ENCODE measurements at places on chromosomes 6 and 20.
A peak's percentile ranks its signal among the peaks of the same experiment; 100 is the strongest.

DNA sequence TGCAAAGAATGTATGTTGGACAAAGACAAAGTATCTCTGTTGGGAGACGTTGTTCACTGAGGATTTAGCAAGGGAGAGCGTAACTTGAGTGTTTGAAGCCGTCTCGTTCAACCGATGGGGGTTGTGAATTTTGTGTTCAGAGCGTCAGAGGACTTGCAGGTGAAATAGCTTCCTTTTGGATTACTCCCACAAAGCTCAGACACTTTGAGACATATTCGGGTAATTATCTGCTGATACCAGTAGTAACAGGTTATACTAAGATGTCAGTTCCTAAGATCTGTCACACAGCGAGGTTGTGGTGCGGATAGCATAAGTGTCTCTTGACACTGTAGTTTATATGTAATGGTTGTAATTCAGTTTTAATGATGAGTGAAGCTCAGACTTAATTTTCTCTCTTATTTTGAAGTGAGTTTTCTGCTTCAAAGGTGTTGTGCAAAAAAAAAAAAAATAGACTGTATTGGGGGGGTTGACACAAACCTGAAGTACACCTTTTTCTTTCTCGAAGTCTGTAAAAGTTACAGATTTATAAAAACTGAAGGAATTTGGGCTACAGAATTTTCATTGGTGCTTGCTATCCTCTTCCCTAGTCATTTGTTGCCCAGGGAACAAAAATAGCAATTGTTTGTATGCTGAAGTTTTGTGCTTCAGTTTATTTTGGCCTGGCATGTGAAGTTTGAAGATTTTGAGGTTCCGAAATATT lies 1.7 kb downstream of the ASXL1 start:
- DNase-seq: peak; percentile 16
- peaks cover 31% of the 10 kb centered on the region for H3K36me3 ChIP-seq
- no peaks in the 10 kb centered on the region for H3K27me3 ChIP-seq
- H3K27ac ChIP-seq: peak overlapping the region; percentile 62
- peaks cover 55% of the 10 kb centered on the region for H3K4me1 ChIP-seq
- H3K4me3 ChIP-seq: peak overlapping the region; percentile 88

- H3K4me1 ChIP-seq: no peaks in the 10 kb centered on the region
- H3K36me3 ChIP-seq: no peaks in the 10 kb centered on the region
- H3K27me3 ChIP-seq: no peaks in the 10 kb centered on the region
- H3K27ac ChIP-seq: no peak overlapping the region
- DNase-seq: no peak
These were observed 183.9 kb upstream of the JARID2 start for GRCh38 chr6:15061908-15062515.

DNA sequence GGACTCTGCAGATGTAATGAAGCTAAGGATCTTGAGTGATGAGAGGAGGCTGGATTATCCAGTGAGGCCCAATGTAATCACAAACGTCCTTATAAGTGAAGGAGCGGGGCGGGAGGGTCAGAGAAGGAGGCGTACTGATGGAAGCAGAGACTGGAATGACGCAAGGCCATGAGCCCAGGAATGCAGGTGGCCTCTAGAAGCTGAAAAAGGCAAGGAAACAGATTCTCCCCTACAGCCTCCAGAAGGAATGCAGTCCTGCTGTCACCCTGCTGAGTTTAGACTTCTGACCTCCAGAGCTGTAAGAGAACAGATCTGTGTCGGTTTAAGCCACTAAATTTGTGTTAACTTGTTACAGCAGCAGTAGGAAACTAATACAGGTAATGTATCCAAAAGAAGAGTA lies 227.9 kb downstream of the PTPRT start:
- H3K27me3 ChIP-seq: no peaks in the 10 kb centered on the region
- DNase-seq: no peak

GRCh38 chr6:42963855-42964605 lies 3.5 kb downstream of the GNMT start:
- peaks cover 23% of the 10 kb centered on the region for H3K4me1 ChIP-seq
- H3K36me3 ChIP-seq: peaks cover 44% of the 10 kb centered on the region
- no peak overlapping the region for H3K4me3 ChIP-seq
- H3K27me3 ChIP-seq: peaks cover 18% of the 10 kb centered on the region
- H3K27ac ChIP-seq: no peak overlapping the region
- peak; percentile 62 for DNase-seq

GRCh38 chr6:13248994-13249393 lies 79.3 kb downstream of the TBC1D7 start:
- H3K27ac ChIP-seq: no peak overlapping the region
- H3K4me3 ChIP-seq: no peak overlapping the region
- no peaks in the 10 kb centered on the region for H3K27me3 ChIP-seq
- H3K4me1 ChIP-seq: no peaks in the 10 kb centered on the region
- no peaks in the 10 kb centered on the region for H3K36me3 ChIP-seq
- DNase-seq: no peak

- no peak overlapping the region for H3K27ac ChIP-seq
- DNase-seq: no peak
- H3K36me3 ChIP-seq: no peaks in the 10 kb centered on the region
These were observed 31.9 kb downstream of the NSFL1C start for GRCh38 chr20:1434571-1435336.

DNA sequence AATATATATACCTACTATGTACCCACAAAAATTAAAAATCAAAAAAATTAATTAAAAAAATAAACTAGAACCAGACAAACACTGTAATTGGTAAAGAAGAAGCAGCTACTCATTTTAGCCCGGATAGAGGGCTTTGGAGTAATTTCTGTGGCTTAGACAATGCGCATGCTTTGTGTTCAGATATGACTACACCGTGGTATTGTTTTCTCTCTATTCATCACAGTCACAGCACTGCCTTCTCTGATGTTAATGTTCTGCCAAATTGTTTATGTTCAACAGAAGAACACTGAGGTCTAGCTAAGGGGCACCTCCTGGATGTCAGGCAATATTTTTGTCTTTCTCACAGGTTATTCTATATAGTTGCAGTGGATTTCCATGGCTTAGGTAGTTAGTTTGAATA lies 77.5 kb upstream of the GJE1 start:
- no peaks in the 10 kb centered on the region for H3K27me3 ChIP-seq
- no peaks in the 10 kb centered on the region for H3K4me1 ChIP-seq
- H3K36me3 ChIP-seq: no peaks in the 10 kb centered on the region
- DNase-seq: no peak
- H3K27ac ChIP-seq: no peak overlapping the region
